ENCODE measurements at places on chromosomes 16 and 17.

DNA sequence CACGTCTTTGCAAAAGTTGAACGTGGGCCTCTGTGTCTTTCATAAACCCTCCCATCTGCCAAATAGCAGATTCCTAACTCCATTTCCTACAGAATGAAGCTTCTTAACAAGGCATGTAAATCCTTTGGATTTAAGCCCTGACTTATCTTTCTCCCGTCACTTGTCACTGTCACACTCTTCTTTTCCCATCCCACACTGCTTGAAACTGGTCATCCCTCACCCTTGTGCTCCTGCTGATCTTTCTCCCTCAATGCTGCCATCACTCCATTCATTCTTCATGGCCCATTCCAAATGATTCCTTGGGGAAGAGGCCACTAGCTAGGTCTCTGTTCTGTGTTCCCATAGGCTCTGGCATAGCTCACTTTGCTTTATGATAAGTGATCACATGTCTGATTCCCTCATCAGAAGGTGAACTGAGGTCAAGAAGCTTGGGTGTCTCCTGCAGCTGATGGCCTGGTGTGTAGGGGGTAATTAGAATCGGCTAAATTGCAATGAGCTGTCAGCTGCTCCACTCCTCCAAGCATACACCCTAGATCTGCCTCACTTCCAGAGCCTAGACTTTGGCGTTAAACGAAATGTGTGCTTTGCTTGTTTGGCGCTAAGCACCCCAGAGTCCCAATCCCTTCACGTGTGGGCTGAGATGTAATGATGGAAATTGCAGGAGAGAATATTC, 61.7 kb downstream of the PECAM1 start:
- DNase-seq: no peak

- no peak for DNase-seq
Observed at GRCh38 chr17:64348666-64349065, 42.0 kb downstream of the PECAM1 start.

DNA sequence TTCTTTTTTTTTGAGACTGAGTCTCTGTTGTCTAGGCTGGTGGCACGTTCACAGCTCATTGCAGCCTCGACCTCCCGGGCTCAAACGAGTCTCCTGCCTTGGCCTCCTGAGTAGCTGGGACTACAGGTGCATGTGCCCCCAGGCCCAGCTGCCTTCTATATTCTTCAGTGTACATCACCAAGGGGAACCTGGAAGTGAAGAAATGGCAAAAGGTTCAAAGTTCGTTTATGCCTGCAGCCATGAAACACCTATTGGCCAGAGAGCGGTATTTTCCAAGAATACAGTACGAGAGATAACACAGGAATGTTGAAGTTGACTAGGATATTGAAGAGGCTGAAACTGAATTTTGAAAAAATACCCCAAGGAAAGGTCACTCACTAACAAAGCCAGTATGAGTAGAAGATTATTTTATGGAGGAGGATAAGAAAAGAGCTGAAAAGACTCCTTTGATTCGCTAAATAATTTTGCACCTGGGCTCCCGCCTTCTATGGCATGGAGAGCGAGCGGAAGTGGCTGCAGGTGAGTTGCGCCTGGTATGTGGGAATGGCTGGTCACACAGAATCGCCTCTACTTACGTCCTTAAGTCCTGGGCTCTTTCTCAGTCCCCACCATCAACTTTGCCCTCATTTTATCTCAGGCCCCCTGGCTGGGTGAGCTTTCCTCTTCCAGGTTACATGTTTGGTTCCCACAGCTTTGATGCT, 9.8 kb downstream of the ST6GALNAC1 start:
- no peak for DNase-seq

- DNase-seq: peak; percentile 52
Observed at GRCh38 chr17:69672924-69673323, 258.4 kb downstream of the MAP2K6 start.

DNA sequence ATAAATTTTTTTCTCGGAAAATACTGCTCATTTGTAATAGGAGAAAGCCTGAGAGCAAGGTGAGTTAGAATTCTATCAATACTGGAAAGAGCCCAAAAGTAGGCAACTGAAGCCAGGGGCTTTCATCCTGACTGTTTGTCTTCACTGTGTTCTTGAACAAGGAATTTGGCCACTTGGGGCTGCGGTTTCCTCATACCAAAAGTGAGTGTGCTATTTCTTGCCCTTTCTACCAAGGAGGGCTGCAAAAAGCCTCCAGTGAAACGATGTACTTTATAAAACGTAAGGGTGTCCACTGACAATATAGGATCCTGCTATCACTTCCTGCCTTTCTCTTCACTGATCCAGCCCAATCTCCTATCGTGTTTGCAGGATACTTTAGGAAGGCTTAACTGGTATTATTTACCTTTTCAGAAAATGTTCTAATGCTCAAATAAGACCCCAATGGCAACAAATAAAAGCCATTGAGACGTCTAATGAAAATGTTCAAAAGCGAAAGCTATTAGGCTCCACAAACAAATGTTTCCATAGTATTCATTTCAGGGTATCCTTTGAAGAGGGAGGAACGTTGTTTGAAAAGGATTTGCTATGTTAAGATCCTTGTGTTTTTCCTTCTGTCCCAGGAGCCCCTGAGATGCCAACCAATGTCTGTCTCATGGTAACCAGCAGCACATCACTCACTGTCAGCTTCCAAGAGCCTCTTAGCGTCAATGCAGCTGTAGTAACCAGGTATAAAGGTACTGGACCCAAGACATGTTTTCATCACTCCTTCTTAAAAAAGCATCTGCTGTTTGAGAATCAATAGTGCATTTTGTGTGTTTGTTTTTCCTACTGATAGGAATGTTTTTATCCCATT, 219.3 kb upstream of the NOG start:
- DNase-seq: no peak

DNA sequence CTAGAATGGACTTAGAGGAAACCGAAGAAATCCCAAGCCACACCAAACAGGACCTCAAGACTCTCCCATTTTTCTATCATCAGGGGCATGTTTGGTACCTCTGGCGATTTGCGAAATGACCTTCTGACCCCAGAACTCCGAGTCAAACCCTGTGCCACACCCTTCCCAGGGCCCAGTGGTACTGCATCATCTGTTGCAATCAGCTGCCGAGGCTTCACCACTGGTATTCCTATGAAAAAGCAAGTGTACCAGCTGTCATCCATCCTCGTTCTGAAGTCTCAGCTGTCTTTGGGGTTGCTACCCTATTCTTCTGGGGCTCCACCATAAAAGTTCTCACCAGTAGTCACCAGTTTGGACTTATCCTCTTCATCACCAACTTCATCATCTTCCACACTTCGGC, 2.3 kb upstream of the RSKR start:
- DNase-seq: no peak

DNA sequence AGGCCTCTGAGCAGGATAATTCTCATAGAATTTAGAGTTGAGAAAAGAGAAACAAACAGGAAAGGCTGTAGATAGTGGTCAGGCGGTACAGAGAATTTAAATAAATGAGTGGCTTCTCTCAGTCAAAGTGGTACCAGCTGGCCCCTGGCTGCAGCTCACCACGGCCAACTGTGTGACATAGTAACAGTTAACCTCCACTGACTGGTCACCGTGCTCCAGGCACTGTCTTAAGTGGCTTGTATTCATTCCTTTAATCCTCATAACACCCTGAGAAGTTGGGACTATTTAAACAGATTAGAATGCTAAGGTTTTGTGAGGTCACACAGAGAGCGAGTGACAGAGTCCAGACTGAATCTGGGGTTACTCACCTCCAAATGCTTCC, 108.9 kb downstream of the GNAO1 start:
- no peak for DNase-seq

DNA sequence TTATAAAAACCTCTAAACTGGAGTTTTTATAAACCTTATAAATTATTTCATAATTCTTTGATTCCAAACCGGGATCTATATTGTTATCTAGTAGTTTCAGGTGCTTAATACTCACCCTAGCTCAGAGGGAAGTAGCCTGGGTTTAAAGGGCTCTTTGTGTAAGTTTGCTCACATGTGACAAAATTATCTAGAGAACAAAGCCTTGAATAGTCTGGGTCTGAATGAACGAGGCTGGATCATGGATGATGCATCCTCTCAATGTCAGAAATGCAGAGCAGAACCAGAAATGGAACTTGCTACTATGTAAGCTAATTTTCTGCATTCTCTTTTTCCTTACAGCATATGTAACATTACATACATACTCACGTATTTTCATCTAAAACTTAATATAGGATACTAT, 103.9 kb upstream of the NETO2 start:
- no peak for DNase-seq

GRCh38 chr17:31572341-31572740, 180.9 kb downstream of the RAB11FIP4 start:
- DNase-seq: no peak

- no peak for DNase-seq
Observed at GRCh38 chr17:10821054-10821453, 16.8 kb downstream of the PIRT start.

Data from AG04449 (cell line).